ENCODE measurements at places on chromosomes 2 and 18. TPM values are rescaled to one million over a fixed set of nuclear protein-coding genes. Genes with fewer than 3 reads are reported as not detected.

MDH1B gene
- not detected for total RNA-seq

UGT1A3 gene
- not detected for total RNA-seq

GULP1 gene
- total RNA-seq, result 43.0 TPM

KHK gene
- total RNA-seq, result 3.7 TPM

LIMS3 gene
- total RNA-seq, result 17.8 TPM

GBX2 gene
- 3.6 TPM for total RNA-seq

REL gene
- 12.8 TPM for total RNA-seq

CYBRD1 gene
- total RNA-seq, result 22.8 TPM

PTPRN gene
- not detected for total RNA-seq

ERMN gene
- not detected for total RNA-seq

FAM161A gene
- 5.9 TPM for total RNA-seq

PPP4R1 gene
- total RNA-seq, result 168 TPM

RAB6D gene
- not detected for total RNA-seq

POTEI gene
- total RNA-seq, result 0.16 TPM

SPATA3 gene
- not detected for total RNA-seq

All from endothelial cell of umbilical vein (primary cell).